Right ventricle myocardium superior (tissue), 1 donor: ENCODE measurements at places on chromosomes 7 and 10.

DNA sequence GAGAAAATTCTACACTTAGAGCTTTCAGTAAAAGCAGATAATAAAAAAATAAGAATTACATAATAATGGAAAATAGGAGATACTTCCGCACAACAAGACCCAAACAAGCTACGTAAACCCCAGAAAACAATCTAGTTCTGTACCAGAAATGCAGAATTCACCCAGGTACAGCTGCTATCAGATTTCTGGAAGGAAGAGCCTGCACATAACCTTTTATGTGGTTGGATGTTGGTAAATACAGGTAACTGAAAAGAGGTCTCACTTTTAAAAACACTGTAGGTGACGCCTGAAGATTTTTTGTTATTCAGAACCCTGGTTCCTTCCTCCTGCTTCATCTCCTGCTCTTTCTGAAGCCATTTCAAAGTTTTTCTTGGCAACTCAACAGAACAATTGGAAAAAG, 29.9 kb downstream of the PANK1 start:
- no peak for DNase-seq

DNA sequence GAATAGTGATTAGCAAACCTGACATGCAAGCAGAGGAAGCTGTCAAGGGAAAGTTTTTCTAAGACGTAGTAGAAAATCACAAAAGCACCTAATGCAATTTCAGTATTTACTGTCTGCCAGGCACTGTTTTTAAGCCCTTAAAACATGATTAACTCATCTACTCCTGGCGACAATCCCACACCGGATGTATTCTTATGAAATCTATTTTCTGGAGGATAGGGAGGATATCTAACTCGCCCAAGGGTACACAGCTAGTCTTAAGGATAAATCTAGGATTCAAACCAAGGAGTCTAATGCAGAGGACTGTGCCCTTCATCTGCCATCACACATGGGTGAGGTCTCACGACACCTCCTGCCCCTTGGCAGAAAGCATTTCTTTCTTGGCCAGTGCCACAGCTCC, 47.8 kb upstream of the FIGNL1 start:
- no peak for DNase-seq

GRCh38 chr10:17980846-17981565, 29.3 kb downstream of the SLC39A12 start:
- no peak for DNase-seq

DNA sequence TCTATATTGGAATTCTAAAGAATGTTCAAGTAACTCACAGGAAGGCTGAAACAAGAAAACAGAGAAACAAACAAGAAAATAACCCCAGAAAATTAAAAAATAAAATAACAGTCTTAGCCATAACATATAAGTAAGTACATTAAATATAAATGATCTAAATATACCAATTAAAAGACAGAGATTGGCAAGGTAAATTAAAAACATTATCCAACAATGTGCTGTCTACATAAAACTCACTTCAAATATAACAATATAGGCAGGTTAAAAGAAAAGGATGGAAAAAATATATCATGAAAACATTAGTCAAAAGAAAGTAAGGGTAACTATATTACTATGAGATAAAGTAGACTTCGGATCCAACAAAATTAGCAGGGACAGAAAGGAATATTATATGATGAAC, 98.1 kb upstream of the NANOS1 start:
- DNase-seq = no peak

- no peak for DNase-seq
These were observed 1065.8 kb upstream of the C7orf33 start for GRCh38 chr7:147524726-147525250.

DNA sequence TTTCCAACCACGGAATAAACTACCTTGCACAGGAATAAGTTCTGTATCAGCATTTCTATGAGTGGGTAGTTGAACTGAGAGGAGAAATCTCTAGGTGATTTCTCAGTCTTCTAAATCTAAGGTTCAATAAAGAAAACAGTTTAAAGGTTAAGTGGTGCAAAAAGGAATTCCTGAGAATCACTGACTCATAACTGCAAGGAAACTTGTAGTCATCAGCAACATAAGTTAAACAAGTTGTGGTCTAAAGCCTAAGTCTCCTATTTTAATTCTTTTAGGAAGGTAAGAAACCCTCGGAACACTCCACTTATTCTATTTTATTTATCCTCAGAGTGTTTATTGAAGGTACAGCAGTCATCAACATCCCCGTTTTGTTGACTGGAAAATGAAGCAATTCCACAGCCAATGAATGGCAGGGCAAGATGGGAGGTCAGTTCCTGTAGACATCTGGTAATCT, 92.4 kb upstream of the PIK3CG start:
- no peak for DNase-seq

DNA sequence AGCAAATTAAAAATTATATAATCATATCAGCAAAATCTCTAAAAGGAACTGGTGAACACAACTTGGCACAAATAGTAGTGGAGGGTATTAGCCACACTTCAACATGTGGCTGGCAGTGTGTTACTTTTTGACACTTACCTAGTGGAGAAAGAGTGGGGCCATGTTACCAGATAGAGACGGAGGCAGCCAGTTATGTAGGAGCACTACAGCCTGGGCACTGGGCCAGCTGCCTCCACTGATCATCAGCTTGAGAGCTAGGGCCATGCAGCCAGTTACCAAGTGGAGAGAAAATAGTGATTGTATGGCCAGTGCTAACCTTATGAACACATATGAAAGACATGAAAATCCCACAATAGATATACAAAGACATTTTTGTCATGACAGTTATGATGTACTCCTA, 243.1 kb downstream of the CTNNA3 start:
- DNase-seq = peak; percentile 58

GRCh38 chr7:55044791-55045190, 26.0 kb downstream of the EGFR start:
- no peak for DNase-seq
